CD4-positive, alpha-beta memory T cell (primary cell): ENCODE measurements at places on chromosomes 11 and 22. TPM values are rescaled to one million over a fixed set of nuclear protein-coding genes. Genes with fewer than 3 reads are reported as not detected.
A peak's percentile ranks its signal among the peaks of the same experiment; 100 is the strongest.

- DNase-seq = no peak
Measured at GRCh38 chr11:11512090-11512489, 109.7 kb downstream of the GALNT18 start.

DNA sequence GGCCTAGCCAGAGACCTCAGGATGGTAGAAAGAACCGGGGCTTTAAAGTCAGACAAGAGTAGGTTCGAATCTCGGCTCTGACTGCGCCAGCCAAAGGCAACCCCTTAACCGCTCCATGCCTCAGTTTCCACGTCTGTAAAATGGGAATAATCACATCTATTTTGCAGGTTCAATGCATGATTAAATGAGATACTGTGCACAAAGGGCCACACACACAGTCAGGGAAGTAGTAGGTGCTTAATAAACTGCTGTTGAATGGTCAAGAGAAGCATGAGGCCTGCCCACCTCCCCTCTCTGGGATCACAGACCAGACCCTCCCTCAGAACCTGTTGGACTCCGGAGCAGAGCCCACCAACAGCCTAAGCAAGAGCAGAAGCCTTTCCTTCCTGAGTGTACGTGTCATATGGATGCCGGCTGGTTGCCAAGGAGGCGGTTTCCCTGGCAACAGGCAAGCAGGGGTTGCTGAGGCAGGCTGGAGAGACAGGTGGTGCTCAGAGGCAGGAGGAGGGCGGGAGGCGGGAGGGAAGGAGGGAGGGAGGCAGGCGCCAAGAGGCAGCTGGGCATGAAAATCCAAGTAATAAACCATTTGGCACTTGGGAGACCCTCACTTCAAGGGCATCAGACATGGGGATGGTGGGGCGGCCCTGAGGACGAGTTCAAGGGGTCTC lies 43.9 kb downstream of the NFAM1 start:
- no peak for DNase-seq

DNA sequence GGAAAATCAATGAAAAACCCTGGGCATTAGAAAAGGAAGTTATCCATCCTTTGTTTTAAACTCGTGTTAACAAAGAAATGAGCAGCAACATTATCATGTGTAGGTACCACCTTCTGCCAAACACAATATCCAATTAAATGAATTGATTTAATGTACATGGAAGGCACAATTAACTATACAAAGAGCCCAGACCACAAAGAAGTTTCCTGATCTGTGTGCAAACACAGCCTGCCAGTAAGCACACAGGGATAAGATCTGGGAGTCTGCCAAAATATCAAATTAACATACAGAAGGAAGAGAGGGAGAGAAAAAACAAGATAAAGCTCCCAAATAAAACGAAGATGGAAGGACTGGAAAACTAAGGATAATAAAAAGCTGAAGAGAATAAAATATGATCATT lies 54.1 kb upstream of the SLC25A1 start:
- DNase-seq = no peak

DNA sequence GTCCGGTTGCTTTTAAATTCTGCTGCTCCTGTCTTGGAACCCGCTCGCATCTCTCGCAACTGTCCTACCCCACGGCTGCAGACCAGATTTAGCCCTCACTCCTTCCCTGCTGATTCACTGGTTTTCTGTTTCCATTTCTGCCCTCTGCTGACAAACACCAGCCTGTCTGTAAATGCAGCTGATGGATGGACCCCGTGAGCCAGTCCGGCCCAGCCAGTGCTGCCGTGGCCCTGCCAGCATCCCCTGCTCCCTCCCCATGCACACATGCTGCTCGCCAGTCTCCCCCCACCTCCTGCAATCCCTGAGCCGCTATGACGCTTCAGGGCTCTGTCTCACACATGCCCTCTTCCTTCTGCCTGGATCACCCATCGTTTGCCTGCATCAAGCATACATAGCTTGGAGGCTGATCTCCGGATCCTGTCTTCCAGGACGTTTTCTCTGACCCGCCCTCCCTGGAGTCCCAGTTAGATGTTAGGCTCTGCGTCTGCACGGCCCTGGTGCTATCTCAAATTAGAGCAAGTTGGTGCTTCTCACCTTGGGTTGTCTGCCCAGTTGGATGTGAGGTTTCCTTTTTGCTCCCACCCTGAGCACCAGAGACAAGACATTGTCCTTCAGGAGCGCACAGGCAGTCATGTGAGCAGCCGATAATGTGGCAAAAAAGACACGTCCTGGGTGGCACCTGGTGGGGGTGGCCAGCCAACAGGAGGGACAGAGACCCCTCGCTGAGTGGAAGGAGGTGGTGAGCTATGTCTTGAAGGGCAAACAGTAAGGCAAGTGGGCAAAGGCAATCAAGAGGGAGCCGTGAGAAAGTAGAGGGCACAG lies 4.3 kb upstream of the ACR start:
- DNase-seq = no peak

- DNase-seq = no peak
Measured at GRCh38 chr22:29142116-29142515, 63.6 kb upstream of the EMID1 start.

The MYRF gene
- polyA plus RNA-seq = 0.44 TPM

The ALG12 gene
- polyA plus RNA-seq = 16.9 TPM

DNA sequence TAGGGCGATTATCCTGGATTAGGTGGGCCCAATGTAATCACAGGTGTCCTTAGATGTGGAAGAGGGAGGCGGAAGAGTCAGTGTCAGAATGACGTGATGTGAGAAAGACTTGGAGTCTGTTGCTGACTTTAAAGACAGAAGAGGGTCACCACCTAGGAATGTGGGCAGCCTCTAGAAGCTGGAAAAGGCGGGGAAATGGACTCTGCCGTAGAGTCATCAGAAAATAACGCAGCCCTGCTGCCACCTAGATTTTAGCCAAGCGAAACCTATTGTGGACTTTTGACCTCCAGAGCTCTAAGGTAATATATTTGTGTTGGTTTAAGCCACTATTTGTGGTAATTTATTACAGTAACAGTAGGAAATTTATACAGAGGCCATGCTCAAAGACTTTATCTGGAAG lies 4.8 kb downstream of the DDX10 start:
- DNase-seq = no peak

The TENM4 gene
- not detected for polyA plus RNA-seq

DNA sequence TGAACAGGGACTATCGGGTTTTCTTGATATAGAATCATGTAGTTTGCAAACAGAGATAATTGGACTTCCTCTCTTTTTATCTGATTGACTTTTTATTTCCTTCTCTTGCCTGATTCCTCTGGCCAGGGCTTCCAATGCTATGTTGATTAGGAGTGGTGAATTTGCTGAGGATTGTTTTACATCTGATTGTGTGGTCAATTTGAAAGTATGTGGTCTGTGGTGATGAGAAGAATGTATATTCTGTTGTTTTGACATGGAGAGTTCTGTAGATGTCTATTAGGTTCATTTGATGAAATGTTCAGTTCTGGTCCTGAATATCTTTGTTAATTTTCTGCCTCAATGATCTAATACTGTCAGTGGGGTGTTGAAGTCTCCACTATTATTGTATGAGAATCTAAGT lies 713.2 kb upstream of the CCDC179 start:
- no peak for DNase-seq

The C11orf91 gene
- polyA plus RNA-seq = not detected

DNA sequence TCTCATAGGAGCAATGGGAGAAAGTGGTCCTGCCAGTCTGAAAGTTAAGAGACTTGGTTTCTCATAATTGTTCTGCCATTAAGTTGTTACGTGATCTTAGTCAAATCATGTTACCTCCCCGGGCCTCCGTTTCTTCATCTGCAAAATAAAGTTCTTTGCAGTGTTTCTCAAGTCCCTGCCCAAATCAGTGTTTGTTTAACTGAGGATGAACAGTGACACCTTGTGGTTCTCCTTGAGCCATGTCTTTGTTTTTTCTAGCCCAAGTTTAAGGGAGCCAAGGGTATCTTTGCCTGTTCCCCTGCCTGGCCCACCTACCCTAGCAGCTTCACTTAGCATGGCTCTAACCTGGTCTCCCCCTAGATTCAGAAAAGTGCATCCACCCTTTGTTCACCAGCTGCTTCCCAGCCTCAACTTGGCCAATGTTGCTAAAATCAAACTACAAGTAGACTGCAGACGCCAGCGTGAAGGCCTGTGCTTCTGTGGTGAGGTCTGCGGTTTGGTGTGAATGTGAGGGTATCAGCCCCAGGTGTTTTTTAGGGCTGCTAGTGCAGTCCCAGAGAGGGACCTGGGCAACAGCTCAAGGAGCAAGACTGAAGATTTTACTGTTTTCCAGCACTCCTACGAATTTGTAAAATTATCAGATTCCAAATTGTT lies 35.5 kb downstream of the FZD4 start:
- DNase-seq = peak; percentile 6

The SEPTIN3 gene
- not detected for polyA plus RNA-seq

The MUC15 gene
- not detected for polyA plus RNA-seq
